Activated T-cell treated with anti-CD3 and anti-CD28 coated beads, Interleukin-2, amount 50 U/mL, for 1 hour (primary cell): ENCODE measurements at places on chromosomes 7 and 10.

GRCh38 chr10:104197364-104197763, 34.8 kb downstream of the CFAP43 start:
- DNase-seq: no peak

DNA sequence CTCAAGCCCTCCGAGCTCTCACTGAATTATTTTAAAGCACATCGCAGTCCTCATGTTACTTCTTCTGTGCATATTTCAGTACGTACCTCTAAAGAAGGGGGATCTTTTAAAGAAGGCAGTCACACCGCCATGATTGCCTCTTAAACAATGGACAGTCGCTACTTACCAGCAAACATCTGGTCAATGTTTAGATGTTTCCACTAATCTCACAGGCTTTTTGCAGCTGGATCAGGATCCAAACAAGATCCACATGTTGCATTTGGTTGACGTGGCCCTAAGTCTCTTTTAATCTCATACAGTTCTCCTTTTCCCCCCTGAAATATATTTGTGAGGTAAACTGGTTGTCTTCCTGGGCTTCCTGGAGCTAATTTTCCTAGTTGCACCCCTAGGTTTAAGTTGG, 50.0 kb downstream of the PRF1 start:
- DNase-seq: no peak

DNA sequence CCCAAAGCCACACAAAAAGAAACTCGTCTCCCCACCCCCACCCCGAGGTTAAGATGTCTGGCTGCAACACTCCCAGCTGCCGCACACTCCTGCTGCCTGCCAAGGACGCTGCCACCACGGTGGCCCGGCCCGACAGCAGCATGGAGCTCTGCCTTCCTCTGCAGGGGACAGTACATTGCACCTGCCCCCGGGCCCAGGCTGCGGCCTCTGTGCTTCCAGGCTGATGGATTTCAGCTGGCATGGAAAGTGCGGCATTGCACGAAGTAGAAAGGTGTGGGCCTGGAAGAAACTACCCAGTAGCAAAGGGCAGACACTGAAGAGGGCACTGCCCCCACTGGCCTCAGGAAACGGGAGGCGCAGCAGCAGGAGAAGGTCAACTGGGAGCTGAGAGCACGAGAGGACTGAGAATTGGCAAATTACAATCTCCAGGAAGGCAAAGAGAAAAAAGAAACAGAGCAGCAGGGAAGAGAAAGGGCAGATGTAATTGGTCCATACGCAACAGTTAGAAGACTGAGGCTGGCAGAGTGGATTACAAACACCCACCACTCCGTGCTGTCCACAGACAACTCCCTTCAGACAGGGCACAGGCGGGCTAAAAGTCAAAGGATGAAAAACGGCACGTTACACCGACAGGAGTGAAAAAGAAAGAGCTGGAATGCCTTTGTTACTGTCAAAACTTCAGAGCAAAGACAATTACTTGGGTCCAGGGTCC, 117.1 kb upstream of the DIP2C start:
- DNase-seq: no peak

DNA sequence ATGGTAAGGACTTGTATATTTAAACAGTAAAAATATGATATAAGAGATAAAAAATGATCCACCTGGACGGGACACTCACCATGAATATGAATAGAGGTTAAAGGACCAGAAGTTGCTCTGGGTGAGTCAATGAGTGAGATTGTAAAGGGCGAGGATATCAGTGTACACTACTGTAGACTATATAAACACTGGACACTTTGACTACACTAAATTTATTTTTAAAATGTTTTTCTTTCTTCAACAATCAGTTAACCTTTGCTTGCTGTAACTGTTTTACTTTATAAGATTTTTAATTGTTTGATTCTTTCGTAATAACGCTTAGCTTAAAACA, 202.8 kb downstream of the VTI1A start:
- no peak for DNase-seq

DNA sequence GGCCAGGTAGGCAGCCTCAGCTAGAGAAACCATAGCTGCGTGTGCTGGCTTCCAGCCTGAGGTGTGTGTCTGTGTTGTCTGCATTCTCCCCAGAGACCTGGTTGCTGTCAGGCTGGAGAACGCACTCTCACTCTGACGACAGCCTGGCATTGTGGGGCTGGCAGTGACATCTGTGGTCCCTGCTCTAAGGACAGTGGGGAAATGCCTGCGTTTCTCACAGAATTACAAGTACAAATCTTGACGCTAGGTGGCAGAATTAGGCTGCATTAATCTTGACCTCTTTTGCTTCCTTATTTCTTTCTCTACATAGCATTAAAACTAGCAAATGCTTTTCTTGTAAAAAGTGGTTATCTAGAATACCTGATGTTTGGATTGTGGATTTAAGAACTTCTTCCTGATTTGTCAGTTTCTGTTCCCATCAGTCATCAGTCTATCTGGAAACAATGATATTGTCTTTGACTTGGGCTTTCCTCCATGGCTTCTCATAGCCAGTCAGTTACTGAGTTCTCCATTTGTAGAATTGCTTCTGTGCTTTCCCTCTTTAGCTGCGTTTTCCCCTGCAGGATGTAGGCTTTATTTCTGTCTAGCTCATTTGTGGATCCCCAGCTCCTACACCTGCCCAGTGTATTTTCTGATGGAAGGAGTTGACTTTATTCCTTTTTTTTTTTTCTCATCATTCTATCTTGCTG, 86.0 kb downstream of the FANK1 start:
- no peak for DNase-seq

DNA sequence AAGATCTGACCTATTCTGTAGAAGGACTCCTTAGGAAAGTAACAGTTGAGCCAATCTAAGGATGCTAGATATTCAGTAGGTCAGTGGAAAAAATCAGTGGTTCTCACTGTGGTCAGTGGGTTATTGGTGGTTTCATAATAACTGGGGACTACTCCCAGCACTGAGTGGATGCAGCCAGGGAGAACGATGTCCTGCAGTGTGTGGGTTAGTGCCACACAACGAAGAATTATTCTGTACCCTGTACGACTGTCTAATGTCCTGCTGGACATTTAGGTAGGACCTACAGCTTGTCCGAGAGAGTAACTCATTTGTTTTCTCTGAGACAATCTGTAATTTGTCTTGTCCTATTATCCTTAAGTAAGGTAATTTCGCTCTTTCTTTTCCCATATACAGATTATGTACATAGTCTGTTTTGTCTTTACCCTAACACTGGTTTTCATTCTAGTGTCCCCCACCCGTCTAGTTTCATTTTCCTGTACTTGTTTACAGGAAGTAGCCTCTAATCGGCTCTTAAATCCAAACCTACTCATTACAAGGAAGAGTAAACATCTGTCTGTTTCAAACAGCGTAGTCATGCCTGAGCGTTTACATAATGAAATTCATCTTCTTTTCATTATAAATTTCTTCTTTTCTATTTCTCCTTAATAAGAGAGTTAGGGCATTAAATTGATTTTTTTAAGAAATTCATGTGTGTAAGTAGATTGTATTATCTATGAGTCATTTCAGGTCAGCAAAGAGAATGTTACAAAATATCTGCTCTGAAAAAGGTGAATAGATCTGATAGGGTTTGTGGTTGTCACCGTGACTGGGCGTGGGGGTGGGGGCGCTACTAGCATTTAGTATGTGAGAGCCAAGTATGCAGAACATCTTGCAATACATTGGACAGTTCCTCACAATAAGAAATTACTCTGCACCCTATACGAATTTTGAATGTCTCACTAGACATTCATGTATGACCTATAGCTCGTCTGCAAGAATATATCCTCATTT, 8.3 kb upstream of the ZC3HAV1L start:
- peak; percentile 72 for DNase-seq

GRCh38 chr7:75727881-75728593, 10.7 kb downstream of the HIP1 start:
- DNase-seq: peak; percentile 18

DNA sequence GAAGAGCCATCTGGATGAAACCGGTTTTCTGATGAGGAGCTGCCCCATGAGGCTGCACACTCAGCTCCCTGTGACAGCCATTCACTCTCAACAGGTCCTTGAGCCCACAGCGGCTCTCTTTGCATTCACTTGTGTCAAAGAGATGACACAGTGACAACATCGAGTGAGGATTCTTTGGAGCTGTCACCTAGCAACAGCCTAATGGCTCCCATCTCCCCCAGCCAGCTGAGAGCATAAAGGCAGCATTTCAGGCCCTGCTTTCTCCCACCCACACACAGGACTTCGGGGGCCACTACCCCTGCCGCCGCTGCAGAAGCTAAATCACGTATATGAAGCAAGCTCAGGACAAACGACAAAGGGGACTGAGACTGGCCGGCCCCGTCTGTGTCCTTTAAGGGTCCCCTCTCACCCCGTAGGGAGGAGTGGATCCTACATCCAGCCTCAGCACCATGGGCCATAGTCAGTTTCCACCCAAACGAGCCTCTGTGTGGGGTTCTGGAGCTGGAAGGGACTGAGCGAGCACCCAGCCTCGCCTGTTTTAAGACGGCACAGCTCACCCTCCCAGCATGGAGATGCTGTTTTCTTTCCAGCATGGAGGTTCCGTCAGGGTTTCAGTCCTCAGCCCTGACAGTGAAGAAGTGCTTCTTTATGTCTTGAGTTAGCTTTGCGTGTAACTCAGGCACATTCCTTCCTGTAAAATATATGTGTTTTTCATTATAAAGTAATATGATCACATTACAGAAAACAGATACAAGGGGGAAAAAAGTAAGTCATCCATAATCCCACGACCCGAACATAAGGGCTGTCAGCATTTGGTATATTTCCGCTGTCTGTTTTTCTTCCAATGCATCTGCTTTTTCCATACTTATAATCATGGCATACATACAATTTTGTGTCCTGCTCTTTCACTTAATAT, 4.9 kb downstream of the CPA4 start:
- DNase-seq: no peak

DNA sequence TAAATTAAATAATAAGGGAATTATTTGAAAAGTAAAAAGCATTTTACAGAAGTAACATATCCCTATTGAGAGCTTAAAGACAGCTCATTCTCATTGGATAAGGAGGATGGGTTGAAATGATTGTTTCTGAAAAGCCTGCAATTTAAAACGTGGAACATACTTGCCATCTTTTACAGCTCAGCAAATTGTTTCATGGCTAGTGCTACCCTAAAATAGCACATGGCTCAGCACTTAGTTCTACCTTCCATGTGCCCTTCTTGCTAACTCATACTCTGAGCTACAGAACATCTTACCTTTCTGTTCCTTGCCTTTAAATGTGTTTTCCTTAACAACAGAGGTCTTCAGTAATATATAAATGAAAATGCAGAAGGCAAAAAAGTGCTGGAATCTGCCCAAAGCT, 8.6 kb downstream of the SEMA3C start:
- DNase-seq: no peak

DNA sequence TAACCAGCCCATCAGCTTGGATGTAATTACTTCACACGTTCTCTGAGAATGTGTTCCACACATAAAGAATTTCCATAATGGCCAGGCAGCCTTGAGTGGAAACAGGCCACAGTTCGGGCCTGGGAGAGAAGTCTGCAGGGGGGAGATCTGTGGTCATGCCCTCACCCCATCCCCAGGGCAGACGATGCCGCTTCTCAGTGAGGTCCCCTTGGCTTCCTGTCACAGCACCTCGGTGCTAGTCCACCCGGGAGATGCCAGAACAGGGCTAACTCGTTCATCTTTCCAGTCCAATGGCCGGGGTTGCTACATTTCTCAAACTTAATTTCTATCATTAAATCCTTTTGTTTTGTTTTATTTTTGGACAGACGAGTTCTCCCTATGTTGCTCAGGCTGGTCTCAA, 624.1 kb downstream of the PTPRN2 start:
- no peak for DNase-seq

GRCh38 chr7:97971120-97971989, 18.6 kb downstream of the OCM2 start:
- DNase-seq: no peak

DNA sequence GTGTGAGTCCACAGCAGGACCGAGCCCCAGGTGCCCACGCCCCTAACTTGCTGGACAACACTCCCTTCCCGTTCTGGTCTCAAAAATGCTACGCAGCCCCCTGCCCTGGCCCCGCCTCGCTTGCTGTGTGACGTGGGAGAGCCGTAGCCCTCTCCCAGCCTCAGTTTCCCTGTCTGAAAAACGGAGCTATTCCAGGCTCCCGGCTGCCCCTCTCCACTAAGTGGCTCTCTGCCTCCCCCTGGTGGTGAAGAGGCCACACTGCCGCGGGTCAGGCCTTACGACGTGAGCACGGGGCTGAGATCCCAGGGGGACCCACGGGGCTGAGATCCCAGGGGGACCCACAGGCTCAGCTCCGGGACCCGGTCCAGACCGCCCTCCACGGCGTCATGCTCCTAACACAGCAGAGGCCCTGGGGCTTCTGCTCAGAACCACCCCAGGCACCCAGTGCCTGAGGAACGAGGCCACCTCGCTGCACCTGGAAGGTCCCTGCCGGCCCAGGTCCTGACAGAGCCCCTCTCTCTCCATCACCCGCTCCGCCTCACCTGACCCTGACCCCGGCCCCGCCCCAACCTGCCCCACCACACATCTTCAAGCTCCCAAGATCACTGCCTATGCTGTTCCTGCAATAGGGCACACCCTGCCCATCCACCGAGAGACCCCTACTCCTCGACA, 26.7 kb downstream of the MICALL2 start:
- DNase-seq: peak; percentile 84

- DNase-seq: no peak
Observed at GRCh38 chr7:32357535-32358277, 132.5 kb downstream of the LSM5 start.

DNA sequence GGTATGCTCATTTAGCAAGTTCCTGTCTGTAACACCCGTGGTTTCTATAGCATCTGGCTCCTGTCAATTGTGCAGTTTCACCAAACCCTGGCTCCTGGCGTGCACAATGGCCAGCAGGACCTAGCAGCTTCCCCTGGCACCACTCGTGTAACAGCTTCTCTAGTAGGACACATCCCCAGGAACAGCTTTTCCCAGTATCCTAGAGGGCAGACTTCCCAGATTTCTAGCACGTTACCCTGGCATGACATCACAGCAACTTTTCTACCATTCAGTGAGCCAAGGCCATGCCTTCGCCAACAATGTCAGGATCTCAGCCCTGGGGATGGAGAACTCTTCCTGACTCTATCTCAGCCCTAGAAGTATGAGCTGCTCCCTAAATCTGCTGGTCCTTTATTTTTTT, 6.5 kb downstream of the YME1L1 start:
- DNase-seq: no peak

- no peak for DNase-seq
Observed at GRCh38 chr10:70490142-70490541, 11.6 kb downstream of the PALD1 start.

- DNase-seq: peak; percentile 8
Observed at GRCh38 chr7:158055726-158056510, 531.7 kb downstream of the PTPRN2 start.

DNA sequence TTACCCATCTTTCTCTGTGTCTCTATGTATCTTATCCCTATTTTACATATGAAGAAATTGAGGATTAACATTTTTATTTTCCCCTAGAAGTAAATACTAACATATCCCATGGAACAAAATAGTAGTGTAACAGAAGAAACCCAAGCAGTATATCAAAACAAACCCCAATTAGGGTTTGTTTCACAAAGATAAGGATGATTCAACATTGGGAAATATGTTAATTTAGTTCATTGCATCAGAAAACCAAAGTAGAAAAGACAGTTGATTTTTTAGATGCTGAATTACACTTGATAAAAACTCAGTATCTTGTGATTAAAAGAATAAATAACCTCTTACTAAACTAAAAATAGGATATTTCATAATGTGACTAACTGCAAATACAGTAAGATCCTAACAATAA, 87.8 kb downstream of the GLCCI1 start:
- no peak for DNase-seq

GRCh38 chr10:85032981-85033380, 704.6 kb downstream of the CCSER2 start:
- no peak for DNase-seq

GRCh38 chr10:122498521-122498920, 37.2 kb downstream of the HTRA1 start:
- DNase-seq: no peak
